ACHN (cell line): ENCODE measurements at places on chromosomes 11 and 22.

- DNase-seq: no peak
These were observed 763 bp upstream of the MS4A7 start for GRCh38 chr11:60377401-60378136.

GRCh38 chr11:19455731-19456130 is 215.0 kb upstream of the E2F8 start:
- no peak for DNase-seq

DNA sequence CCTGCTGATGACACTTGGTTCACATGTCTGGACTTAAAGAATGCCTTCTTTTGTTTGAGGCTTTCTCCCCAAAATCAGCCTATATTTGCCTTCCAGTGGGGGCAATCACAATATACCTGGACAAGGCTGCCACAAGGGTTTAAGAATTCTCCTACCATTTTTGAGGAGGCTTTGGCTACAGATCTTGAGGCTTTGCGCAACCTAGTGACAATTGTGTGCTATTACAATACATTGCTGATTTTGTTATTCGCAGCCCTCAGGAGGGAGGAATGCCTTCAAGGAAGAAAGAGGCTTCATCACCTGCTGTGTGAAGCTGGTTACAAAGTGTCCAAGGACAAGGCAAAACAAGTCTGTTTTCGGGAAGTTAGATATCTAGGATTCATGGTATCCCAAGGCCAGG is 50.8 kb upstream of the OR4C15 start:
- no peak for DNase-seq

DNA sequence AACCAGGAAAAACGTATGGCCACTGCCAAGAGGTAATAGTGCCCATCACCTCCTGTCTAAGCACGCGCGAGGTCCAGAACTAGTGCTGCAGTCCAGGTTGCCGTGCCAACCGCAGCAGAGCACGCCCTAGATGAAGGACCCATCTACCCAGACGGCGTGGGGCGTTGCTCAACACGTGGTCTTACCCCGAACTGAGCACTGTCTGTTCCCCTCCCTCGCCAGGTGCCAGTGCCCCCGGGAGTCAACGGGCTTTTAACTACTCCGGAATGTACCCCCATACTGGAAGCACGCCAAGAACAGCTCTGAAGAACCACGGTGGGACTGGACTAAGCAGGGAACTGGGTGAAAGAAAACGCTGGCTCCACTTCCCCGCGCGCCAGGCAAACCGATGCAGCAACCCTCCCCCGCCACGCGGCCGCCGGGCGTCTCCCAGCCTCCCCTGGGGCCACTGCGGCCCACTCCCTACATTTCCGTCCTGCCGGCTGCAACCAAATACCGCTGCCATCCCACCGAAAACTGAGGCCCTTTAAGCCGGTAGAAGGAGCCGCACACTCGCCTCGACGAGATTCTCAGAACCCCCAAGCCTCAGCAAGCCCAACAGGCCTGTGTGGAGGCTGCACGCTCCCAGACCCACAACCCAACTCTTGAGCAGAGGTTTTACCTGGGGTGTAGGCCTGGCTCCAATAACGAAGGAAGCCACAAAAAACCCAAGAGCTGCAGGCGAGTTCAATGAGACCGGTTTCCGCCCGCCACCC is at the start of gene HSPA8:
Gene HSPA8 (minus strand): TSS at position 734 of the 755 bp plus-strand sequence. CDS start 812 bp downstream, outside the sequence.
- peak; percentile 37 for DNase-seq

GRCh38 chr11:63698976-63699733 is 17.9 kb downstream of the RTN3 start:
- DNase-seq: no peak

GRCh38 chr11:10257478-10257877 is 36.5 kb downstream of the SBF2 start:
- no peak for DNase-seq

DNA sequence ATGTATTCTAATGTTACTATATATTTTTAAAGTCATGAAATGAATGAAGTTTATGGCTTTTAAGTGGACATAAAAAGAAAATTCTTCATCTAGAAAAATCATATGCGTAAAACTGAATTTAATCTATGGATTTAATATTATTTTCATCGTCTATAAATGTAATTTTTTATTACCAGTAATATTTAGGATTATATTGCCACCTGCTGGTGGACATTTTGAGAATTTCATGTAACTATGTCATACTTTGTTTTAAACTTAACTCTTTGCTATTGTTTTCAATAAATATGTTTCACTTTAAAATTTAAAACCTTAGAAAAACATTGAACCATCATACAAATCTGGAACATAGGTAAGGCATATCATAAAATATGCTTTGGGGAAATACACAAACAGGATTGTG is 66.5 kb upstream of the CEP126 start:
- DNase-seq: peak; percentile 39

- DNase-seq: peak; percentile 8
These were observed 13.7 kb downstream of the GDPD4 start for GRCh38 chr11:77287615-77288273.

GRCh38 chr22:45136594-45136993 is 27.1 kb upstream of the NUP50 start:
- no peak for DNase-seq

- DNase-seq: no peak
These were observed 6.0 kb downstream of the XKR3 start for GRCh38 chr22:16819249-16819648.

GRCh38 chr11:115580416-115580815 is 76.2 kb upstream of the CADM1 start:
- DNase-seq: no peak

DNA sequence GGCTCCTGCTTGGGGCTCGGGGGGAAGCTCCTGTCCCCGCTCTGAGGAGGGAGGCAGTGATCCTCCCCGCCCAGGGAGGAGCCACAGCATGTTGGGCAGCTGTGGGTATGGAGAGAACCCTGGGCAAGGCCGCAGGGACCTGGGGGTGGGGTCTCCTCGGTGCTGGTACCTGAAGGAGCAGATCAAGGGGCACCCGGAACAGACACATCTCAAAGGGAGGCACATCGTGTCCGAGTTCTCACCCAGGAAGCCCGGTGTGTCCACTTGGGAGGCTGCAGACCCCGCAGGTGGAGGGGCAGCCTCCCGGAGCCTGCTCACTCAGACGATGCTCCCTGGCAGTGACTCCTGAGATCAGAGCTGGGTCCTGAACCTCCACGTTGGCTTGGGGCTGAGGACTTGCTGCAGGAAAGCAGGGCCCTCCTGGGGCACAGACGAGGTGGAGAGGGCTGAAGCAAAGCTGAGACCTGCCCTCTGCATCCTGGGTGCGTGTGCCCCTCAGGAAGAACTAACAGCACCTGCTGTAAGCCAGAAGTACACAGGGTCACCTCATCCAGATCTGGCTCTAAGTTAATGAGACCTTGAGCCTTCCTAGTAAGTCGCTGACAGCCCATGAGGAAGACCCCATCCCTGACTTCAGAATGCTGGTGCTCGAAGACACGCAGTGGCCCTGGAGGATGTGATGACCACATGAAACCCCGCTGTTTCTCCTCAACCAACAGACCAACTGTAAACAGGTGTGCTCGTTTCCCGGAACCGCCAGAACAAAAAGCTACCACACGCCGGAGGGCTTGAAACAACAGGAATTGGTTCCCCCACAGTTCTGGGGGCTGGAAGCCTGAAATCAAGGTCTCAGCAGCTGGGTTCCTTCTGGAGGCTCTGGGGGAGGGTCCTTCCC is 5.9 kb upstream of the OSBPL5 start:
- DNase-seq: no peak

DNA sequence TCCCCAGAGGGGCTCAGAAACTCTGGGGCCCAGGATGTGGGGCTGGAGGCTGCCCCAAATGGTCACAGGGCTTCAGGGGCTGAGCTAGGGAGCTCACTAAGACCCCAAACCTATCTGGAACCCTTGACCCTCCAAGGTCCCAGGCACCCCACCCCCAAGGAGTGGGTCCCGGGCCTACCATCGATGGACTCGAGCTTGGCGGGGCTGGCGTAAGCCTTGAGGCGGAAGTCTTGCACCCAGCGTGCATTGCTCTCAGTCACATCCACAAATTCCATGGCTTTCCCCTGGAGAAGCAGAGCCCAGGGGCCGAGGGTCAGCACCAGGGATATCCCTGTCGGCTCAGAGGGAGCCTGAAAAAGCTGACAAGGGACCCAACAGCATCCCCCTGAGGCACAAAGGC is 3.5 kb downstream of the GATD1 start:
- no peak for DNase-seq

- no peak for DNase-seq
These were observed 121.9 kb upstream of the PLET1 start for GRCh38 chr11:112382561-112382960.

- no peak for DNase-seq
These were observed 11.1 kb downstream of the APOL5 start for GRCh38 chr22:35728639-35729308.

- DNase-seq: no peak
These were observed 68.6 kb downstream of the CDKN1C start for GRCh38 chr11:2816941-2817421.

GRCh38 chr11:126594921-126595367 is 239.5 kb downstream of the ST3GAL4 start:
- no peak for DNase-seq

GRCh38 chr11:65435981-65436411 is 13.4 kb downstream of the NEAT1 start:
- no peak for DNase-seq

- peak; percentile 45 for DNase-seq
These were observed 21.8 kb downstream of the PRR5 start for GRCh38 chr22:44723801-44724200.

DNA sequence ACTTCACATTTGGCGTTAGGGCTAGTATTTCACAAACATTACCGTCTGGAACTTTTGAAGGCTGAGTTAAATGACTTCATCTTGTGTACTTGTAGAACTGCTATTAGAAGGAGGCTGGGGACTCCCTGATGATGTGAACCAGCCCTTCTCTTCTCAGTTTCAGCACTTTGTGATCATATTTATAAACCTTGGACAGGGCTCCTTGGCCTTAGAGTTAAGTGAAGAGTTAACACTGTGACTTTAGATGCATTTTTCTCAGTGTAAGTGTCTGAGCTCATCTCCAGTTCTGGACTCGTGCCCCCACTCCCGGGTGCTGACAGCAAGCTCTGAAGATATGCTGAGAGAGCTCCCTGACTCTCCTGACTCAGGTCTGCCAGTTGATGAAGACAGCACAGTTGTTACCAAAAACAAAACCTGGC is 8.4 kb downstream of the MIAT start:
- no peak for DNase-seq

- no peak for DNase-seq
These were observed 50.2 kb downstream of the GRM5 start for GRCh38 chr11:89015614-89016013.

GRCh38 chr11:128022007-128022368 is 565.4 kb downstream of the ETS1 start:
- DNase-seq: no peak

DNA sequence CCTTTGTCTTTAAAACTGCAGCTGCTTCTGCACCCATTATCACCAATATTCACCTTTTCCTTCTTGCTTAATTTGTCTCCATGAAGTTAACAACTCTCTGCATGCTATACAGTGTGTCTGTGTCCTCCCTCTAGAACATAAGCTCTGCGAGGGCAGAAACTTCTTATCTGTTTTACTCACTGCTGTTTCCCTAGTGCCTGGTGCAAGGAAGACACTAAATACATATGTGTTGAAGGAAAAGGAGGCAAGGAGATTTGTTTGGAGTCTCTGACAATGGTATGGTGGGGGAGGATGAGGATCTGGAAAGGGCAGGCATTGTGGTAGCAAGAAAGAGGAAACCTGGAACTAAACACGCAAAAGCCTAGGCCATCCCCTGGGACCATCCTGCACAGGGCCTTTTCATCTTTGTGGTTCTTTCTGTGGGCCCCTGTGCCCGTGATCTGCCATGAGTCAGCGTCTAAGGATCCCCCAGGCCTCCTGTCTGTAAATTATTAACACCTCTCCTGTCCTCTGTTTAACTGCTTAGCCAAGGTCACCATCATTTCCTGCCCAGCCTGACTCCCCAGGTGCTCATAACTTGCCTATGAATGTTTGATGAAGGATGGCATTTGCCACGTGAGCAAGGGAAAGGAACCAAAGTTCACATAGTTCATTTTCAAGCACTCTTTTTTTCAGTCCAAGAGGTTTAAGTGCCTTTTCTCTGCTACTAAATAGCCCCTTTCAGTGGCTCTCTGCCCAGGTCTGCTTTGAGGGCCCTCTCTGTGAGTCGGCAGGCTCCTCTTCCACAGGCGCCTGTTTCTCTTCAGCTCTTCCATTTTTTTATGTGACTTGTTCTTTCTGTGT is 131.1 kb downstream of the RASSF10 start:
- peak; percentile 97 for DNase-seq

GRCh38 chr11:47904048-47904447 is 55.9 kb upstream of the NUP160 start:
- no peak for DNase-seq

GRCh38 chr11:102615077-102615893 is 9.8 kb downstream of the MMP20 start:
- no peak for DNase-seq

GRCh38 chr11:16154715-16155396 is 201.5 kb downstream of the SOX6 start:
- peak; percentile 61 for DNase-seq

DNA sequence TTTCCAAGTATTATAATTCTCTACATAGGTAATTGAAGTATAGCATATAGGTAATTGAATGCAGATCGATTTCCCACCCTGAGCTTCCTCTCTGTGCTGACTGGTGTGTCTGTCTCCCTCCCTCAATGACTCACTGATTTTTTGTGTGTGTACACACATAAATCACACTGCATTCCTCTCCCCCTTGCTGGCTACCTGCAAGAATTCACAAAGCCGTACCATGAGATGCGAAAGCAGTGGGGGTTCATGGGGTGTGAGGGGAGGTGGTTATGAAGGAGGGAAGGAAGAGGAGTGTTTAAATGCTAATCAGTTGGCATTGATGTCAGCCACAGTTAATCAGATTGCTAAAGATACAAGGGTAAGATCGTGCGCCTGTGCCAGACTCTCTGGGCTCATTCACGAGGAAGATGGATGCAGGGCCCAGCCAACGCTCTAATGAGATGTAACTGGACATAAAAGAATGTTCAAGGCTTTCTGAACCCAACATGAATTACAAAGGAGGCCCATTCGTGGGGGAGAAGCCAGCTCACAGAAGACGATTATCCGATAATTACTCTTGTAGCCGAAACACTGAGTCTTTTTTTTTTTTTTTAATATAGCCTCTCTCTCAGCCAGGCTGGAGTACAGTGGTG is 107.4 kb downstream of the SEZ6L start:
- DNase-seq: no peak

GRCh38 chr22:35376728-35377472 is 4.0 kb upstream of the HMOX1 start:
- DNase-seq: peak; percentile 95

DNA sequence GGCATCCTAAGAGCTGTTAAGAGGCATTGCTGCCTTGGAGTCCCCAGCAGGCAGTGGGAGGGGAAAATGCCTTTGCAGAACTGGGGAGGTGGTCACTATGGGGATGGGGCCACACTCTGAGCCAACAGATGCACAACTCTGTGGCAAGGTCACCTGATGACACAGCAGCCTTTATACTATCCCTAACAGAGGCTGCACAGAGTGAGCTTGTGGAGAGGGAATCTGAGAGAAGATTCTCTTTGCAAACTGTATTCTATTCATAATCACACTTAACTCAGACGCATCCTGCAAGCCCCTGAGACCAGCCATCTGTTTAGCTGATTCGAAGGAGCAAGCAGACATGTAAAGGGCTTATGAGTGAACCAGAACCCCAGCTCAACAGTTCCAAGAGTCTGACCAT is 49.0 kb upstream of the TTC12 start:
- DNase-seq: no peak

GRCh38 chr22:38126928-38127668 is 16.6 kb upstream of the BAIAP2L2 start:
- DNase-seq: no peak

- DNase-seq: peak; percentile 16
These were observed 5.2 kb downstream of the IRAG1 start for GRCh38 chr11:10688401-10688800.

- no peak for DNase-seq
These were observed 18.5 kb upstream of the SLC25A1 start for GRCh38 chr22:19196841-19197612.
